Endodermal cell (in vitro differentiated cells): ENCODE measurements at places on chromosomes 6 and 20.

DNA sequence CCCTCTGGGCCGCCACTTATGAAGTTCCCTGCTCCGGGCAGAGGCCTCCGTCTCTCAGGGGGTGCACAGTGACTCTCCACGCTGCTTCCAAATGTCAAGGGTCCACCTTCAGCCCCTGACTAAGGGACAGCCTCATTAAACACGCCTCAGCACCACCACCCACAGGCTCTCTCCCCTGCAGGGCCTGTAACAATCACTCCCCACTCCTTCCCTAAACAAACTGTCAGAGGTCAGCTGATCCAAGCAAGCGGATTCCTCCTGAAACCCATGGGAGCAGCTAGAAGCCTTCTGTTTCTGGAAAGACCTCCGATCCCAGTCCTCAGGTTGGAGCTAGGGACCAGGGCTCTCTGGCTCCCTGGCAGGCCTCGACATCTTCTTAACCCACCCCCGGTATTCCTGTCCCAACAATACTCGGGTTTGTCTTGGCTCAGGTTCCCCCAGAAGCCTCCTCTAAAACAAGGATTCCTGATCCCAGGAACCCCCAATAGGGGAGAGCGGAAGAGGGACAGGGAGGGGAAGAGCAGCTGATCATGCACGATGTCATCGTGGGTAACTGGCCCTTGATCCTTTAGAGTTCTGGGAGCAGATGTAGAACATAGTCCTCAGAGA, 181.0 kb downstream of the ZNF217 start:
- DNase-seq, result no peak

DNA sequence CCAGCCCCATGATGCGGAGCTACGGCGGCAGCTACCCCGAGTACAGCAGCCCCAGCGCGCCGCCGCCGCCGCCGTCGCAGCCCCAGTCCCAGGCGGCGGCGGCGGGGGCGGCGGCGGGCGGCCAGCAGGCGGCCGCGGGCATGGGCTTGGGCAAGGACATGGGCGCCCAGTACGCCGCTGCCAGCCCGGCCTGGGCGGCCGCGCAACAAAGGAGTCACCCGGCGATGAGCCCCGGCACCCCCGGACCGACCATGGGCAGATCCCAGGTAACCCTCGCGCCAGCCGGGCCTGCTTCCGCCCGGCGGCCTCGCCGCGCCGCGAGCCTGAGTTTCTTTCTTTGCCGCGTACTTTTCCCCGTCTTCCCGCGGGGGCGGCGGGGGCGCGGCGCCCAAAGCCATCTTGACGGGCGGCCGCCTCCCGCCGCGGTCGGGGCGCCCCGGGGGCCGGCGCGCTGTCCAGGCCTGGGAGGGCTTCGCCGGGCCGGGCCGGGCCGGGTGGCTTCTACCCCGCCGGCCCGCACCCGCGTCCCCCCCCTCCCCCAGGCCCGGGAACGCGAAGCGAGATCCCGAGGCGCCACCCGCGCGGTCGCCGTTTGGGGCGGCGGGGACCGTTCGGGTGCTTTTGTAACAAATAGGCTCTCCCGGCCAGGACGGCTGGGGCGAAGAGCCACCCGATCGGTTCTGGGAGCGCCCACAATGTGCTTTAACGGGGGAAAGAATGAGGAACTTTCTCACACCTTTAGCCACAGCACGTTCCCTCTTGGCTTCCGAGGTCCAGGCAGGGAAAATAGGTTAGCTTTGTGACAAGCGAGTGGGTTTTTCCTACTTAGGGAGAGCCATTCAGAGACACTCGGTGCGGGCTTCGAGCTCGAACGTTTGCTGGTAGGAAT, 2.3 kb downstream of the ARID1B start:
- DNase-seq, result peak; percentile 75

DNA sequence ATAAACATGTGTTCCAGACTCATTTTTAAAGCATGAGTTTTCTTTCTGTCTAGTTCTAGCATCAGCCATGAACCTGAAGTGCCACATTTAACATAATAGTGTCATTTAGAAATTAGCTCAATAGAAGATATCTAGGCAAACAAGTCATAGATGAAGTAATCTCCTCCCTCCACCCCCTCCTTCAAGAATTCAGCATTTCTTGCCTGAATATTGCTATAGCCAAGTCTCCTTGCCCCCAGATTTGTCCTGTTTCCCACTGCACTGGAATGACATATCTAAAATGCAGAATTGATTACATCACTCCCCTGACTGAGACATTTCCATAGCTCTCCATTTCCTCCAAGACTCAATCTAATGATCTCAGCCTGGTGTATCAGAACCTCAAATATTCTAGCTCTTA, 134.9 kb upstream of the BACH2 start:
- DNase-seq, result no peak

GRCh38 chr6:74979065-74979766, 226.6 kb downstream of the COL12A1 start:
- DNase-seq, result no peak

- no peak for DNase-seq
Observed at GRCh38 chr6:111662072-111662793, 56.6 kb upstream of the TRAF3IP2 start.

DNA sequence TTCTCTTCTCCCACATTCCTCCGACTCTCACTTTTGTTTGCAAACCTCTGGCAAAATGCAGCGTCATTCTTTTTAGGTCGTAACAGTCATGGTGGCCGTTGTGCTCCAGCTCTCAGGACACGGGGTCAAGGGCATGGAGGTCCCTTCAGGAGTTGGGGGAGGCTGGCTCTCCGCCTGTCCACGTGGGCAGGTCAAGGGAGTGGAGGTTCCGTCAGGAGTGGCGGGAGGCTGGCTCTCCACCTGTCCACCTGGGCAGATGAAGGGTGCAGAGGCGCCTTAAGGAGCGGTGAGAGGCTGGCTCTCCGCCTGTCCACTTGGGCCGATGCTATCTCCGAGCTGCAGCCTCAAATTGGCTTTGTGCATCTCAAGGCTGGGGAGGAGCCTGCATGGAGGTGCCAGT, 98.0 kb downstream of the ERMARD start:
- peak; percentile 22 for DNase-seq

DNA sequence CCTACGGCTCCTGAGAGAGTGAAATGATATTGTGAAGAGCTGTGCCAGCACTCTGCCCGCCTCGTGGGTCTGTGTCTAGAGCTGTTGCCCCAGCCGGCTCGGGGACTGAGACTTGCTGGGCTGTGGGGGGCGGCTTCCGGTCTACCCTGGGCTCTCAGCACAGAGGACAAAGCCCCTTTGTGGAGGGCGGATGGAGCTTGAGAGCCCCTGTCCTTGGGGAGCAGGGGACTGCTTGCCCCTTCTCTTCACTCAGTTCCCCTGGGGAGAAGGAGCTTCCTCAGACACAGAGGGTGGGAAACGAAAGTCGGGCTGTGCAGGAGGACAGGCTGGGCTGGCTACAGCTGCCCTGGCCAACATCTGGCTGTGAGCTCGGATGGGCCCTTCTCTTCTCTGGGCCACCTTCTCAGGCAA, 11.0 kb downstream of the SRC start:
- DNase-seq, result peak; percentile 43

DNA sequence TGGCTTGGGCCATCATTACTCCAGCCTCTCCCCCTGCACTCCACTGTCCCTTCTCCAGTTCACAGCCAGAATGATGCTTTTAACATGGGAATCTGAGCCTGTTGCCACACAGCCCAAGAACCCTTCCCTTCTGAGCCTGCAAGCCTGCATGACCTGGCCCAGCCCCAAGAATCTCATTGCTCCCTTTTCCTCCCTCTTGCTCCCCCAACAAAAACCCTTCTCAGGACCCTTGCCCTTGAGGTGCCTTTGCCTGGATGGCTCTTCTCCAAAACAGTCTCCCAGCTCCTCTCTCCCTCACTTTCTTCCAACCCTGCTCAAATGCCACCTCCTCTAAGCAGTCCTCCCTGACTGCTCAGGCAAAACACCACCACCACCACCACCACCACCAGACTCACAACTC, 157.2 kb downstream of the ANKRD60 start:
- DNase-seq, result no peak

DNA sequence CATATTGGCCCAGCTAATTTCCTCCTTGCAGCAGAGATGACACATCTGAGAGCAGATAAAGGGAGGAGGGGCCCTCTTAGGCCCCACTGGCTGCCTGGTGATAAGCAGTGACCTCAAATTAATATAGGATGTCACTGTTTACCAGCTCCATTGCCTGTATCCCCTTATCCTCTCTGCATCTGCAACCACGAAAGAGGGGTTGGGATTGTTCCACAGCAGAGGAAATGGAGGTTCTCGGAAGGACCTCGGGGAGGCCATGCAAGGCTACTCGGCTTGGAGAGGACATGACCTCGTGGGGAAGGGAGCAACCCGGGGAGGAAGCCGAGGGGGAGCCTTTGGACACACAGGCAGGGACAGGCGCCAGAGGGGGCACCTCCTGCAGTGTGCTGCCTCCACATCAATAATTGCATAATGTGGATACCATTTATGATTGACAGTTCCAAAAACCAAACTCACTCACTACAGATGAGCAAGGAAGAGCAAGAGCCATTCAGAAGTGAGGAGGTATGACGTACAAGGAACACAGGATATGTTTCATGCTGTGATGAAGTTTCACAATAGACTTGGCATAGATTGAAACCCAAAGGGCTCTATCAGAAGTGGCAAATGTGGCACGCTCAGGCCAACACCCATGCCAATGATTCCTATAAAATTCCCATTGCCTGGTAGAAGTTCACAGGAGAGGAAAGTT, 177.2 kb upstream of the RNF24 start:
- DNase-seq, result no peak

- DNase-seq, result no peak
Observed at GRCh38 chr6:132651062-132651461, 7.9 kb downstream of the TAAR1 start.

DNA sequence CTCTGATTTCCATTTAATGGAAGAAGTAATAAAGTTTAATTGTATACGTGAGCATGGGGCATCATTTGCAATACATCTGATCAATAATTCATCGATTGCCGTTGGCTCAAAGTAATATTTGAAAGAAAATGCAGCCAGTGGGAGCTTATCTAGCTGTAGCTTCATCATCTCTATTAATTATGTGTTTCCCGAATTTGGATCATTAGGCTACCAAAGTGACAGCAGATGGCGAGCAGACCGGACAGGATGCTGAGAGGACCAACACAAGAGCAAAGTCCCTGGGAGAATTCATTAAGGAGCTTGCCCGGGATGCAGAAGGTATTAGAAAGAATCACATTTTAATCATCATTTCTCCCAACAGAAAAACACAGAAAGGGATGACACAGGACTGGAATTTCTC, 327.1 kb downstream of the ARHGAP18 start:
- DNase-seq, result no peak

GRCh38 chr6:76609160-76609559, 536.7 kb upstream of the IMPG1 start:
- DNase-seq, result no peak

GRCh38 chr6:112717856-112718255, 370.7 kb downstream of the RFPL4B start:
- no peak for DNase-seq

GRCh38 chr6:53119772-53120409, 28.8 kb downstream of the GCM1 start:
- peak; percentile 86 for DNase-seq

GRCh38 chr20:10611357-10611756, 62.4 kb downstream of the JAG1 start:
- peak; percentile 94 for DNase-seq

- DNase-seq, result no peak
Observed at GRCh38 chr20:24672181-24672880, 202.9 kb downstream of the SYNDIG1 start.

- DNase-seq, result peak; percentile 75
Observed at GRCh38 chr6:143961886-143962878, 45.9 kb downstream of the PLAGL1 start.

DNA sequence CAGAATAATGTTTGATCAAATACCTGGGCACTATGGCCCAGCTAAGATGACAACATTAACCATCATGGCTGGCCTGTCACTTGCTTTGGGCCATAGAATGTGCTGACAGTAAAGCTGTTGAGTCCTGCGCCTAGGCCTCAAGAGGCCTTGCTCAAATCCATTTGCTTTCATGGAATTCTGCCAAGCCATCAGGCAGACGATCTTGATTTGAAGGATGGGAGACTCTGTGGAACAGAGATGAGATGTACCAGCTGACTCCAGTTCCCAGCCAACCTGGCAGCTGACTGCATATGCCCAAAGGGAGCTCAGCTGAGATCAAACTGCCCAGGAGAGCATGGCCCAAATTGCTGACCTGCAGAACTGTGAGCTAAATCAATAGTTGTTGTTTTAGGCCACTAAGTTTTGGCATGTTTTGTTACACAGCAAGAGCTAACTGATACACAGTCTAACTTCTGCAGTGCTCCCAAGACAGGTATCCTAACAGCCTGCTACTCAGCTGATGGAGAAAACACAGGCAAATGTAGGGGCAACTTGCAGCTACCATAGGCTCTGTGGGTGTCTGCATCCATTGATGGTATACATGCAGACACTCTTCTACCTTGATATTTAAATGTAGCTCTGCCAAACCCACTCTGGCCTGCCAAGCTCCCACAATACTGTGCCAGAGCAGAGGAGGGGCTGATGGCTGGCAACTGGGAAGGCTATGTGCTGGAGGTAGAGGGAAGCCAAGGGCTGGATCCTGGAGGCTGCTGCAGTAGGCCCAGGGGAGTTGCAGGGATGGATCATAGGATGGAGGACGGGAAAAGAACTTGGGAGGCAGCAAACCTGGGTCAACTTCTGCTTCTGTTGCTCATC, 55.2 kb upstream of the RNF24 start:
- peak; percentile 35 for DNase-seq

GRCh38 chr6:138145402-138145801, 16.3 kb upstream of the ARFGEF3 start:
- no peak for DNase-seq
